ENCODE measurements at places on chromosomes 6 and 20.

DNA sequence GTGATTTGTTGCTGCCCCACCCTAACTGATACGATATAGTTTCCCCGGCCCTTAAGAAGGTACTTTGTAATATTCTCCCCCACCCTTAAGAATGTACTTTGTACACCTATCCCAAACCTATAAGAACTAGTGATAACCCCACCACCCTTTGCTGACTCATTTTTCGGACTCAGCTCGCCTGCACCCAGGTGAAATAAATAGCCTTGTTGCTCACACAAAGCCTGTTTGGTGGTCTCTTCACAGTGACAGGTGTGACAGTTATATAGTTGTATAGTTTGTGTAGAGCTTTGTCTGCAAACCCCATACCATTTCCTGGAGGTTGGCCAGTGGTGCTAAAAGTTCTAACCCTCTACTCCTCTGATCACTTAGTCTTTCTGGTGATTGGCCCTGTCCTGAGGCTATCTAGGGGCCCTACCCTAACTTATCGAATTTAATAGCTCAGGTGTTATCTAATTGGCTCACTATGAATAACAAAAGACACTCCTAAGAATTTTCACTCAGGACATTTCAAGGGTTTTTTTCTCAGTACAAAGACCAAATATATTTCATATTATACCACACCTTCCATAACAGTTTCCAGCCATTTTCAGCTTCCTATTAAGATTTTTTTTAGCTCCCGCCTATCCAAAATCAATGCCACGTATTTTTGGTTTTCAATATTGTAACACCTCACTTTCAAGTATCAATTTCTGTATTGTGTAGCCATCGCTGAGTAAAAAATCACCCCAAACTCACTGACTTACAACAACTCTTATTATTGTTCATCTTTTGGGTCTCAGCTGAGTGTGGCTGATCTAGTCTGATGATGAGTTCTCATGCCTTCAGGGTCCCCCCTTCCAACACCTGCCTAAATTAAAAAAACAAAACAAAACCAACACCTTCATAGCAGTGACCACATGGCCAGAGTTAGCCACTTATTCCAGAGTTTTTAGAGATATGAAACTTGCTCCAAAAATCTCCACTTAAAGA lies 9.8 kb upstream of the BTN1A1 start:
- no peaks in the 10 kb centered on the region for H3K36me3 ChIP-seq
- H3K4me1 ChIP-seq: no peaks in the 10 kb centered on the region
- peaks cover 4% of the 10 kb centered on the region for H3K27me3 ChIP-seq
- peak overlapping the region; percentile 9 for H3K4me3 ChIP-seq

DNA sequence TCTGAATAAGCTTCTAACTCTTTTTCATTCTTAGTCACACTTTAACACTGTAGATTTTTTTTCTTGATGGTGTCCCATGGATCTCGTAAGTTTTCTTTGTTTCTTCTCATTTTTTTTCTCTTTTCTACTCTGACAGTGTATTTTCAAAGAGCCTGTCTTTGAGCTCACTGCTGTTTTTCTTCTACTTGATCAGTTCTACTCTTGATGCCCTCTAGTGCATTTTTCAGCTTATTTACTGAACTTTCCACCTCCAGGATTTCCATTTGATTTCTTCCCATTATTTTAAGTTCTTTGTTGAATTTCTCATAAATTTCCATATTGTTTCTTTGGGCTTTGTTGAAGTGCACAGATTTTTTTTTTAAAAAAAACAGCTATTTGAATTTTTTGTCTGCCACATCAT lies 2641.1 kb upstream of the DEFB115 start:
- DNase-seq: no peak
- H3K36me3 ChIP-seq: no peaks in the 10 kb centered on the region
- H3K4me3 ChIP-seq: no peak overlapping the region
- H3K27me3 ChIP-seq: no peaks in the 10 kb centered on the region

DNA sequence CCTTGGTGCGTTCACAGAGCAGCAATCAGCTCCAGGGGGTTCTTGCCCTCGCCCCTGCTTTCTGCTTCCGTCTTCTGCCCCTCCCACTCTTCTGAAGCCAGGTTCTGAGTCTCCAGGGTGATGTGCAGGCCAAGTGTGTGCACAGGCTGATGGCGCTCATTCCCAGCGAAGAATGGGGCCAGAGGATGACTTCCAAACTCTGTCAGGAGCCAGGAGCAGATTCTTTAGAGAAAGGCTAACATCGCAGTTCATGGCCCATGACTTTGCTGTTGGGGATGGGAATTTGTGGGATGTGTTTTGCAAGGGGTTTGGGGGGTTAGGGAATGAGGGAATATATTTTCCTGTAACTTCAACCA lies 56.1 kb upstream of the CCN6 start:
- H3K36me3 ChIP-seq: no peaks in the 10 kb centered on the region
- DNase-seq: no peak
- peaks cover 17% of the 10 kb centered on the region for H3K4me1 ChIP-seq
- no peaks in the 10 kb centered on the region for H3K27me3 ChIP-seq
- no peak overlapping the region for H3K27ac ChIP-seq

GRCh38 chr20:62603907-62604785 lies 38.2 kb upstream of the SLCO4A1 start:
- no peak for DNase-seq

DNA sequence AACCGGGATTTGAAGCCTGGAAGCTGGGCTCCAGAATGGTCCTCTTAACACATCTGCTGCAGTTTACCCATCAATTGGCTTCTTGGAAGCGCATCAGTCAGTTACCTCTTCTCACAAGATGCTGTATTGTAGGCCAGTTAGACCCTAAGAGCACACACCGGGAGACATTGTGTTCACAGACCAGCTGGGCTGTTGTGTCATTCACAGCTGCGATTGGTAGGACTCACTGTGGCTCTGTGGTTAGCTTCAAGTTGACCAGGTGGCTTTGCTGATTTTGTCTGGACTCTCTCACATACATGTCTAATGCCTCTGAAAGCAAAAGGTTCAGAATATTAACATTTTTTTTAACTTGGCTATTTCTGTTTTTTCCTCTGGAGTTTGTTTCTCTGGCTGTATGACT lies 64.8 kb downstream of the SNX9 start:
- no peaks in the 10 kb centered on the region for H3K27me3 ChIP-seq
- no peak for DNase-seq
- H3K27ac ChIP-seq: no peak overlapping the region
- H3K36me3 ChIP-seq: peaks cover 34% of the 10 kb centered on the region

DNA sequence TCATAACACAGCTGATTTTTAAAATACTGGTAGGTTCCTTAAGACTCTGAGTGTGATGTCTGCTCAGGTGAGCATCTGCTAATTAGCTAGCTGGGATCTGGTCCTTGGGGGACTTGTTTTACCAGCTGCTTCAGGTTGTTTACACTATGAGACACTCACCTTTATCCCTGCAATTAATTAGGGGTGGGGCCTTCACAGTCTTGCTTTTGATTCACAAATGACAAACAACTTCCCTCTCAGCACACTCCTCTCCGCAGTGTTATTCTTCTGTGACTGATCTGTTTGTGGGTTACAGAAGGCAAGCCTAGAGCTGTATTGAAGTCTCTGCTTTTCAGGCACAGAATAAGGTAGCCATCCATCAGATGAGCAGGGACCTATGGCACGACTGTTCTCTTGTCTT lies 62.0 kb upstream of the CD83 start:
- no peak for DNase-seq
- H3K4me1 ChIP-seq: peaks cover 7% of the 10 kb centered on the region
- H3K4me3 ChIP-seq: no peak overlapping the region
- peaks cover 11% of the 10 kb centered on the region for H3K27me3 ChIP-seq
- H3K36me3 ChIP-seq: no peaks in the 10 kb centered on the region
- H3K27ac ChIP-seq: peak overlapping the region; percentile 55

DNA sequence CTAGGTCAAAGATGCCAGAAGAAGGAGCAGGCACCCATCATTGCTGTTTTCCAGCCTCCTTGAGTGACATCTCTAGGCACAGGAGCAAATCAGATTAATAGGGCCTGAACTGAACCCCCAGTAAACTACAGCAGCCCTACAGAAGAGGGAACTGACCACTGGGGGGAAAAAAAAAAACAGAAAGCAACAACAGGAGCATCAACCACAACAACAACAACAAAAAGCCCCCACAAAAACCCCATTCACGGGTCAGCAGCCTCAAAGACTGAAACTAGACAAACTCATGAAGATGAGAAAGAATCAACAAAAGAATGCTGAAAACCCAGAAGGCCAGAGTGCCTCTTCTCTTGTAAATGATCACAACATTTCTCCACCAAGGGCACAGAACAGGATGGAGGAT lies 537.4 kb upstream of the BTBD3 start:
- H3K4me1 ChIP-seq: peaks cover 11% of the 10 kb centered on the region
- H3K27ac ChIP-seq: no peak overlapping the region
- peaks cover 12% of the 10 kb centered on the region for H3K27me3 ChIP-seq

DNA sequence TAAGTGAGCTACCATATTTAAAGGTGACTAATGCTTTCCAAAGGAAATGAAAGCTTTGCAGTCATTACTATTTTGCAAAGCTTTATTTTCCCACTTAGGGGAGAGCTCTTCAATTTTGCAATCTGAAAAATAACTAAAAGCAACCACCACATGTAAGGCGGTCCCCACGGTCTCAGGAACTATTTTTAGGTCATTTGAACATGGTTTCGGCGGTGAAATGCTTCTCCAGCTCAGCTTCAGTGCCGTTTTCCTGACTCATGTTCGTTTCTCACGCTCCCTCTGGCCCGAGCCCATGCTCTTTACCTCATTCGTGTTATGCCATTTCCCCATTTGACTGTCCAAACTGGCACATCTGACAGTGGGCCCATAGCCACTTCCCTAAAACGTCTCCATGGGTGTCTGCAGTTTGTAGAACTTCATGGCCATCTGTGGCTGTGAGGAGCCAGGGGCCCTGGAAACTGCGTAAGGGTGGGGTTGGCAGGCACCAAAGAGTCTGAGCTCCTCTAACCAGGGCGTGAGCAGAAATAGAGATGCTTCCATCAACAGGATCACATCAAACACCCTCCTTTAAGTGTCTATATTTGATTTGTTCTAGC lies 46.5 kb downstream of the ADTRP start:
- peaks cover 3% of the 10 kb centered on the region for H3K27me3 ChIP-seq
- no peak for DNase-seq
- H3K27ac ChIP-seq: no peak overlapping the region

GRCh38 chr20:36238760-36239159 lies 2.5 kb downstream of the AAR2 start:
- H3K4me3 ChIP-seq: peak overlapping the region; percentile 80
- no peaks in the 10 kb centered on the region for H3K27me3 ChIP-seq
- H3K36me3 ChIP-seq: peaks cover 3% of the 10 kb centered on the region
- H3K27ac ChIP-seq: no peak overlapping the region

- no peak for DNase-seq
- H3K4me1 ChIP-seq: no peaks in the 10 kb centered on the region
- no peak overlapping the region for H3K27ac ChIP-seq
- H3K36me3 ChIP-seq: no peaks in the 10 kb centered on the region
- H3K4me3 ChIP-seq: no peak overlapping the region
These were observed 151.5 kb upstream of the FBXL4 start for GRCh38 chr6:99099243-99099642.

GRCh38 chr6:143005816-143006215 lies 54.9 kb upstream of the AIG1 start:
- no peaks in the 10 kb centered on the region for H3K27me3 ChIP-seq
- no peaks in the 10 kb centered on the region for H3K36me3 ChIP-seq
- no peak overlapping the region for H3K27ac ChIP-seq
- no peaks in the 10 kb centered on the region for H3K4me1 ChIP-seq

DNA sequence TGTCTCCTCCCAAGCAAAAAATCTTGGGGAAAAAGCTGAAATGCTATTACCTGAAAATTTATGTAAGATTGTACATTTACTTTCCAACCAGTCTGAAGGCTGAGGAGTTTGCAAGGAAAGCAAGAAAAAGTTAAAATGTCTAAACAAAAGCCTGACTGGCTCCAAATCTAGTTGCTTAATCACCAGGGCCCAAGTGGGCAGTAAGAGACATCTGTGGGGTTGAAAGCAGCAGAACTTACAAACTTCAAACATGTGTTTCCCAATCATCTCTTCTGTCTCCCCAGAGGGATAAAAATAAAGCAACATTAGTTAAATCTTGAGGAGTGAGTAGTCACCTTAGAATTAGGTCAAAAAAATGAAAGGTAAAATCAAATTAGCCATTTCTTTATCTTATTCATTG lies 98.6 kb downstream of the OGFRL1 start:
- no peak overlapping the region for H3K27ac ChIP-seq
- no peak for DNase-seq
- H3K27me3 ChIP-seq: no peaks in the 10 kb centered on the region
- H3K4me3 ChIP-seq: no peak overlapping the region
- peaks cover 4% of the 10 kb centered on the region for H3K36me3 ChIP-seq

DNA sequence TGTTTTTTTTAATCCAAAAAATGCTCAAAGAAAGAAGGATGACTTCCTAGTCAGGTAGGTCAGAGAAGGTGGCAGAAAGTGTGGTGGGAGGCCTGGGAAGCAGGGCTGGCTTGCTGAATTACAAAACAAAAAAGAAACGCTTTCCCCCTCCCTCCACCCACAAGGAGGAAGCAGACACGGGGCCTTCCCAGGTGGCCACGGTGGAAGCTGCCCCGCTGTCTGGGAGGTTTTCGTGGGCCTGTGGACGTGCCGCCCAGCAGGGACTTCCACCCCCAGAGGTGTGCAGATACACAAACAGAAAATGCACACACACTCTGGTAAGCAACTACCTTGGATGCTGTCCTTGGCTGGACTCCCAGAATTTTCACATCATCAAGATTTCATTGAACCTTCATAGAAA lies 198.2 kb upstream of the CDH4 start:
- H3K36me3 ChIP-seq: no peaks in the 10 kb centered on the region
- no peak overlapping the region for H3K27ac ChIP-seq
- H3K4me3 ChIP-seq: no peak overlapping the region
- H3K27me3 ChIP-seq: peaks cover 27% of the 10 kb centered on the region

DNA sequence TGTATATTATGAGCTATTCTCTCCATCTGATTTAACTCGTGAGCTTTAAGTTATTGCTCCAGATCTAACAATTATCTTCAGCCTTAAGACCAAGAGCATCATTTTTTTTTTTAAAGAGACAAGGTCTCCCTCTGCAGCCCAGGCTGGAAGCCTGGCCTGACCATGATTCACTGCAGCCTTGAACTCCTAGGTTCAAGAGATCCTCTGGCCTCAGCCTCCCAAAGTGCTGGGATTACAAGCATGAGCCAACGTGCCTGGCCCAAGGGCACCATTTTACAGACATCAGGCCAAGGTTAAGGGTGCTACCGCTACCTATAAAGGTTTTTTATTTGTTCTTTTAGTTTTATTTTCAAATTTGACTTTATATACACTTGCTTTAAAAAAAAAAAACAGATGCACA lies 2.3 kb downstream of the SUPT3H start:
- DNase-seq: no peak
- no peaks in the 10 kb centered on the region for H3K36me3 ChIP-seq
- no peak overlapping the region for H3K27ac ChIP-seq
- H3K4me3 ChIP-seq: no peak overlapping the region

GRCh38 chr6:65799389-65799788 lies 92.4 kb upstream of the EYS start:
- no peaks in the 10 kb centered on the region for H3K4me1 ChIP-seq
- no peaks in the 10 kb centered on the region for H3K27me3 ChIP-seq
- no peaks in the 10 kb centered on the region for H3K36me3 ChIP-seq
- no peak overlapping the region for H3K27ac ChIP-seq
- H3K4me3 ChIP-seq: no peak overlapping the region

Measured in type B pancreatic cell (in vitro differentiated cells).